ENCODE measurements at places on chromosomes 5 and 9.
A peak's percentile ranks its signal among the peaks of the same experiment; 100 is the strongest.

DNA sequence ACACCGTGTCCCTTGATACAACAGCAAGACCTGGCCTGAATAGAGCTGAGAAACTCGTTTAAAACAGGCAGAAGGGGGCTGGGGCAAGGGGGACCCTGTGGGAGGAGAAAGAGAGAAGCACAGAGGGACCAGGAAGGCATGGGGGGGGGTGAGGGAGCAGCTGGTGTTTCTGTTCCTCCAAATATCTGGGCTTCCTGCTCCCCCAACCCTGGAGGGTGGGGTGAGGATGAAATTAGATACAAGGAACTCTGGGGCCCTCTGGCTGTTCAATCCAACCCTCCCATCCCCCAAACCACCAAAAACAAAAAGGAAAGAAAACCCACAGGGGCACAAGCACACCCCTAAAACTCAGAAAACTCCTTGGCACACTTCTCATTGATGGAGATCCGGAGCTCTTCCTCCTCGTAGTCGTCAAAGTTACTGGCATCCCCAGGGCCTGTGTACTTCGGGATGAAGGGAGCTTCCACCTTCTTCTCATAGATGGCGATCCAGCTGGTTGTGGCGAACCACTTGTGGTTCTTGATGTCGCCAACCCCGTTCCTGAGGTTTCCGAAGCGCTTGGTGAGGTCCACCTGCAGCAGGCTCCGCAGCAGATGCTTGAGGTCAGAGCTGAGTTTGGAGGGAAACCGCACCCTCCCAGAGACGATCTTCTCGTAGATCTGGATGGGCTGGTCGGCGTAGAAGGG is 1.1 kb downstream of the PRKACG start:
- no peak for DNase-seq

DNA sequence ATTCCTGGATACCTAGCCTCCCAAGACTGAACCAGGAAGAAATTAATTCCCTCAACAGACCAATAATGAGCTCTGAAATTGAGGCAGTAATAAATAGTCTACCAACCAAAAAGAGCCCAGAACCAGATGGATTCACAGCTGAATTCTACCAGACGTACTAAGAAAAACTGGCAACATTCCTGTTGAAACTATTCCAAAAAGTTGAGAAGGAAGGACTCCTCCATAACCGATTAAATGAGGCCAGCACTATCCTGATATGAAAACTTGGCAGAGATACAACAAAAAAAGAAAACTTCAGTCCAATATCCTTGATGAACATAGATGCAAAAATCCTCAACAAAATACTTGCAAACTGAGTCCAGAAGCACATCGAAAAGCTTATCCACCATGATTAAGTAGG is 392.5 kb upstream of the GRAMD2B start:
- no peak for DNase-seq

DNA sequence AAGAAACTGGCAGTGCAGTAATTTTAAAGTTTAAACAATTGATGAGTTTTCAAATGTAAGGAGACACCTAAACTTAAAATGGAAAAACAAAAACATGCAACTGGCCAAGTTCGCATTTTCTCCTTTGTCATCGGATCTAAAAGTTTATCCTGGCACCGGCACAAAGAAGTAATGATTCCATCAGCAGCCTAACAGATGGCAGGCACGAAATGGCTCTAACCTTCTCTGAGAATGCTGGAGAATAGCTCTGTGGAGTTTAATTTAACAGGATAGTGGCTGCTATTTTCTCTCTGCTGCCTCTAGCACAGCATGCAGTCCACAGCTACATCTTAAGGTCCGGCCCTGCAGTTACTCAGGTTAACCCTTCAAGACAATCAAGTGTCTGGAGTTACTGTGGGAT is 82.2 kb downstream of the PRELID2 start:
- peak; percentile 17 for DNase-seq

GRCh38 chr9:134050726-134051125 is 17.1 kb downstream of the BRD3 start:
- peak; percentile 7 for DNase-seq

DNA sequence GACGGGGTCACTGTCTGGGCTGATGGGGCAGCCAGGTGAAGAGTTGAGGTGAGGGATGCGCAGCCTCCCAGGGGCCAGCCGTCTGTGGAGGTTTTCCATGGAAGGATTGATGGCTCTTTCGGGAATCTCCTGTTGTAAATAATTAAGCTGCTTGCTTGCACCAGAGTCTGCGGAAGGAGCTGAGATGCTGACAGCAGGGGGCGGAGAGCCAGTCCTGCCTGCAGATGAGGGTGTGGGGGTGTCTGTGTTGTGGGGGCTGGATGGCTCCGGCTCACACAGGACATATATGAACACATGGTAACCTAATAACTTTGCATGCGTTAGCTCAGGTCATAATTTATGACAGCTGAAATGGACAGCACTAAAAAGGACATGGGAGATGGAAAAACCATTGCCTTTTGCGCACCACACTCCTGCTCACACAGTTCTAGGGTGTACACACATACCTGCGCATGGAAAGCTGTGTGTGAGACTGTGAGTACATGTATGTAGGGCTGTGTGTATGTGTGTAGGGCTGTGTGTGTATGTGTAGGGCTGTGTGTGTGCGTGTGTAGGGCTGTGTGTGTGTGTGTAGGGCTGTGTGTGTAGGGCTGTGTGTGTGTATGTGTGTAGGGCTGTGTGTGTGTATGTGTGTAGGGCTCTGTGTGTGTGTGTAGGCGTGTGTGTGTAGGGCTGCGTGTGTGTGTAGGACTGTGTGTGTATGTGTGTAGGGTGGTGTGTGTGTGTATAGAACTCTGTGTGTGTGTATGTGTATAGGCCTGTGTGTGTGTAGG is 36.8 kb upstream of the SEMA4D start:
- no peak for DNase-seq

- DNase-seq = no peak
Measured at GRCh38 chr5:119318256-119318894, 37.4 kb upstream of the TNFAIP8 start.

- DNase-seq = no peak
Measured at GRCh38 chr9:17847908-17848307, 269.0 kb downstream of the SH3GL2 start.

DNA sequence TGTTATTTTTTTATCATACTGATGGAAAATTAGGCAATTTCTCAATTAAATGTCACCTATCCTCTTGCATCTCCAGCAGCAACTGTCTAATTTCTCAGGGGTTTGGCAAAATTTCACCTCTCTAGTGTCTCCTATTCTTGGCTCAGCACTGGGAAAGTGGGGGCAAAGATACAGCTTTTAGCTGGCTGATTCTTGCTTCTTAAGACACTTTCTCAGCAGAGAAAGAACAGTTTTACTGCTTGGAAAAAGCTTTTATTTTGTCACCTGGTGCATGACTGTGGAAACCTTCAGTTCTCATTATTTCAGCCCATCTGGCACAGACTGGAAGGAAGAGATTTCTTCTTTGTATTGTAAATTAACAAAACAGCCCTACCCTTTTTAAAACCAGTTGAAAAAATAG is 283.6 kb upstream of the SGCD start:
- DNase-seq = no peak

DNA sequence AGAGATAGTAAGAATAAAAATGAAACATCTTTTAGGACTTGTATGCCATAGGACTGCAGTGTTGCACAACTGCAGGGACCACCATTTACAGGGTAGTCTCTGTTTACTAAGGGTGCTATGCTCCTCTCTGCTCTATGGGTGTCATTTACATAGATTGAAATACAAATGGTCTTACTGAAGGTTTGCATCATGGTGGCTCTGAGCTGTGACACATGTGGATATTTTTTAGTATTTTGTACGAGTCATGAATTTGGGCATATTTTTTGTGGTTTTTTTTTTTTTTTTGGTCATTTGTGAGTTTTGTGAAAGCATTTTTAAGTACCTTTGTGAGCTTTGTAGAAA is 47.4 kb downstream of the CSNK1G3 start:
- no peak for DNase-seq

DNA sequence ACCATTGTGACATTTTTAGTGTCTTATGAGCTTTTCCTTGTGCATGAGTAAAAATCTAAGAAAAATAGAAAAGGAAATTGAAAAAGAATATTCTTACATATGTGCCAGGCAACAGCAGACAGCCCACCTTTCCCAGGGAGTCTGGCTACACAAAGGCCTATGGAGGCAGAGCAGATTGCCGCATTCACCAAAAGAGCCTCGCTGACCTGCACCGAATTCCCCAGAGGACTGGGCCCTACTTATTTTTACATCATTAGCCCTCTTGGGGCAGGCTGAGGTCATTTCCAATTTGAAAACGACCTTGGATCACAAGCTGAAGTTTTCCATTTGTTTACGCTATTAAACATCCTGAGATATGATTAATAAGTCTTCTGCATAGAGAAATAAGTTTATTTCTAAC is 66.2 kb upstream of the WDR41 start:
- no peak for DNase-seq

GRCh38 chr5:93364378-93364777 is 216.6 kb downstream of the NR2F1-AS1 start:
- no peak for DNase-seq

- no peak for DNase-seq
Measured at GRCh38 chr9:79813258-79813638, 241.5 kb downstream of the TLE4 start.

GRCh38 chr9:81717747-81718077 is 28.4 kb upstream of the TLE1 start:
- no peak for DNase-seq

DNA sequence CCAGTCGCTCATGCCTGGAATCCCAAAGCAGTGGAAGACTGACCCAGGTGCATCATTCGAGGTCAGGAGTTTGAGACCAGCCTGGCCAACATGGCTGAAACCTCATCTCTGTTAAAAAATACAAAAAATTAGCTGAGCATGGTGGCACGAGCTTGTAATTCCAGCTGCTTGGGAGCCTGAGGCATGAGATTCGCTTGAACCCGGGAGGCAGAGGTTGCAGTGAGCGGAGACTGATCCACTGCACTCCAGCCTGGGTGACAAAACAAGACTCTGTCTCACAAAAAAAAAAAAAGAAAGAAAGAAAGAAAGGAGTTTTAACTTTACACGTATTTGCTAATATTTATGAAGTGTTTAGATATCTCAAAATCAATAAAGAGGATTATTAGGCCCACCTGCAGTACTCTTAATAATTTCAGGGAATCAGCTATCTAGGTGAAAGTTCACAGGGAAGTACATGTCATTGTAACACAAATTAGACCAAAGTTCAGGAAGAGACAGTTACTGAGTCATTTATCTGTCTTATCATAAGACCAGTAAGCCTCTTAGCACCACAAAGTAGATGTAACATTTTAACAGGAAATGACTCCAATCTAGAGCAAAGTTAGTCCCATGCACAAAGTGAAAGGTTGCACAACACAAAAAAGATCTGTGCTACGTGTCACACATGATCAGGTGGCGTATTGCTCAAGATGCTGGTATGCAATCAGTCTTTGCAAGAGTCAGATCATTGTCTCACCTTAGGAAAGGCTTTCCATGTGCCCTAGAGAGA is 34.1 kb upstream of the PLIN2 start:
- DNase-seq = no peak

DNA sequence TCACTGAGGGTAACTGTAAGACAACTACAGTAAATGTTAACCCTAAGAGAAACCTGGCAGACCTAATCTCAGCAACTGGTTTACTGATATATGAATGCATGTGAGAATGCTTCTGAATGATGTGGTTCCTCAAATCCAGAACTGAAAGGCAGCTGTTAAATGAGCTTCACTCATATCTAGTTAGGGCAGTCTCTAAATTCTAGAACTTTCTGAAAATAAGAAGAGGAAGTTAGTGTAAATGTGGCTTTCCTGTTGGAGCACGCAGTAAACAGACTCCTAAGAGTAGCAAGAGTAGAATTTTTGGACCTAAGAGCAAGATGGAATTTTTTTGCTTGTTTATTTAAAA is 117.9 kb upstream of the KCNN2 start:
- no peak for DNase-seq

DNA sequence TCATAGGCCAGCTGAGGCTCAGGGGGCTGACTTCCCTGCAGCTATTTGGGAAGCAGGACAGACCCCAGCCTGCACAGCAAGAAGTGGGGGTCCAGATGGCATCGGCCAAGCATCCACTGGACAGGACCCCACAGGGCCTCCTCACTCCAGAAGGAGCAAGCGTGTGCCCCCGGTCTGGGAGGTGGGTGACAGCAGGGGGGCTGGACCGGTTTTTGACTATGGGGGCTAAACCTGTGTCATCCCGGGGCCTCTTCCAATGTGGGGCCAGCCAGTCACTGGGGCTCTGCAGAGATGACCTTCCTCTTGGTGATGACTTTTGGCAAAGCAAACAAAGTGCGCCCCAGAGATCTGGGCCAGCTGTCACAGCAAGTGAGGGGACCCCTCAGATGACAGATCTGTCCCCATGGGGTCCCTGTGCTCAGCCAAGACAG is 163.9 kb downstream of the OLFM1 start:
- no peak for DNase-seq

DNA sequence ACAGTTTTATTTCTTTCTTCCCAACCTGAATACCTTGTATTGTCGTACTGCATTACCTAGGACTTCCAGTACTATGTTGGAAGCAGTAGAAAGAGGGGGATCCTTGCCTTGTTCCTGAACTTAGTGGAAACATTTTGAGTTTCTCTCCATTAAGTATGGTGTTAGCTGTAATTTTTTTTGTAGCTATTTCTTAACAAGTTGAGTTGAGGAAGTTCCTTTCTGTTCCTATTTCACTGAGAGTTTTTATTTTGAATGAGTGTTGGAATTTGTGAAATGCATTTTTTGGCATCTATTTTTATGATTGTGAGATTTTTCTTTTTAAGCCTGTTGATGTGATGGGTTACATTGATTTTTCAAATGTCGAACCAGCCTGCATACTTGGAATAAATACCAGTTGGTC is 49.0 kb downstream of the FSD1L start:
- DNase-seq = no peak

DNA sequence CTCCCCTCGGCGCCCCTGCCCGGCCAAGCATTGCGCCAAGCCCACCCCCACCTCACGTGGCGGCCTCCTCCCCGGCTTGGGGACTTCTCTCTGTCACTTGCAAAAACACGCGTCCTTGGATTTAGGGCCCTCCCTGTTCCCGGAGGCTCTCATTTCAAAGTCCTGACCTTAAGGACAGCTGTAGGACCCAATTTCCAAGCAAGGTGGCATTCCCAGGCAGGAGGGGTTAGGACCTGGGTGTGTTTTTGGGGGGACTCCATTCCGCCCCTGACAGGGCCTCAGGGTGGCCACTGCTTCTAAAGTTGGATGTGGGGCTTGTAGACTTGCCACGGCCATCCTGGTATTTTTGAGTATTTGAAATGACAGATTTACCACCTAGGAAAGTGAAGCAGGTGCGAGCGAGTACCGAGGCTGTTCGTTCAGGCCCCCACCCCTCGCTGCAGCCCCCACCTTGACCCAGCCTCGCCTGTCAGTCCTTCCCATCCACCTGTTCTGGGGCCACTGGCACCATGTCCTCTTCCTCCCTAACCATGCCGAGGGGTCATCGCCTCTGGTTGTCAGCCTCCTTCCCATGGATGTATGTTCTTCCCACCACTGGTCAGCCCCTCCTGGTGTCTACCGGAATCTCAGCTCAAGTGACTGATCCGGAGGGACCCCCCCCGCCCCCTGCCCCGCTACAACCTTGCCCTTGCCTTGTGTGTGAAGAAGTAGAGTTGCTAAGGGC is 52.4 kb downstream of the MRPL36 start:
- DNase-seq = no peak

Data from iPS-NIHi11 (cell line).